Dermis microvascular lymphatic vessel endothelial cell (primary cell): ENCODE measurements at places on chromosomes 3 and 15. TPM values are rescaled to one million over a fixed set of nuclear protein-coding genes. Genes with fewer than 3 reads are reported as not detected.

- no peak for DNase-seq
These were observed 1.1 kb upstream of the FBLN2 start for GRCh38 chr3:13547591-13548371.

Gene GMNC
- total RNA-seq: not detected in 2 replicates

Gene UBP1
- 36.2 and 39.2 TPM in 2 replicates for total RNA-seq

Gene HESX1
- 0.13 and 0.63 TPM in 2 replicates for total RNA-seq

Gene ALDH1L1
- total RNA-seq: not detected in 2 replicates

Gene PLS1
- total RNA-seq: 0.38 and 1.2 TPM in 2 replicates
